Psoas muscle (tissue), 8 donors: ENCODE measurements at places on chromosomes 7 and 10. TPM values are rescaled to one million over a fixed set of nuclear protein-coding genes. Genes with fewer than 3 reads are reported as not detected.
A peak's percentile ranks its signal among the peaks of the same experiment; 100 is the strongest.

DNA sequence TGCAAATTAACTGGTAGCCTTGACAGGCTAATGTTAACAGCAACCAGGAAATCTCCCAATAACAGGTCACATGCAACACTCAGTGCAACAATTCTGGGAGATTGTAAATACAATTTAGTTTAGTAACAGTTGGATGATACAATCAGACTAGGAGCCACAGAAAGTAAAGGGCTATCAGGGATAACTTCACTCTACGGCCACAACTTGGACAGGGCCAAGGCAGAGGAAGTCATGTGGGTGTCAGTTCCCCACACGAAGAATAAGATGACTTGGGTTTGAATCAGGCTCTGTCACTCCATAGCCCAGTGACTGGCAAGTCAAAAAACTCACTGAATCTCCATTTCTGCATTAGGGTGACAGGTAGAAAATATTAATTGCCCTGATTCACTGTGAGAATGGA, 217.3 kb upstream of the CCDC6 start:
- no peak for DNase-seq

GRCh38 chr7:125506331-125506730, 576.7 kb upstream of the POT1 start:
- DNase-seq, result no peak

DNA sequence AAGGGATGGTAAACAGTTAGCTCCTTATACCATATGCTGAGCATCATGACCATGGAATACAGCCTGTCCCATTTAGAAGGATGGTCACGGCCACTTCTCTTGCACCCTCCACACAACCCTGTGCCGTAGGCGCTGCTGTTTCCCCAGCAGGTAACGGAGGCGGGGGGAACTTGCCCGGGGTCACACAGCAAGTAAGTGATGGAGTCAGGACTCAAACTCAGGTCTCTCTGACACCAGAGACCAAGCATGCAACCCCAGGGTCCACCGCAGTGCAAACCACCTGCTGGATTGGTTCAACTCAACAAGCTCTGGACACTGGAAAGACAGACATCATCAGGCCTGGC, 71.6 kb downstream of the ZRANB1 start:
- DNase-seq, result peak; percentile 27

DNA sequence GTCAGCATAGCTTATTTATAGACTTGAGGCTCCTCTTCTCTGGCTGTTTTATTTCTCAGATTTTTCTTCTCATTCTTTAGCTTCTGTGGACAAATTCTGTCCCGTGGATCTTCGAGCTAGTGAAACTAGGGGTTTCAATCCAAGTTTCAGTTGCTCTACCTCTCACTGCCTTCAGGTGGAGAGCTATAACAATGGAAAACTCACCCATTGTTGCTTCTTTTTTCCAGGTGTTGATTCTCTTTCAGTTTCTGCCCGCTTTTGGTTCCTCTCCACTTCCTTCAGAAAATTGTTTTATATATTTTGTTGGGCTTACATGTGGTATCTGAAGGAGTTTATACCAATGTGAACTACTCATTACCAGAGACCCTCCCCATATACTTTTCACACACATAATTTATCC, 266.1 kb downstream of the TCF7L2 start:
- DNase-seq, result no peak

ACHE gene
- 99.2 TPM for total RNA-seq

POLR2J2 gene
- total RNA-seq, result 2.9 TPM

COL28A1 gene
- total RNA-seq, result 2.6 TPM
